NCI-H524 treated with DMSO at 0.1 percent for 48 hours (cell line): ENCODE measurements at places on chromosomes 11 and 22.

DNA sequence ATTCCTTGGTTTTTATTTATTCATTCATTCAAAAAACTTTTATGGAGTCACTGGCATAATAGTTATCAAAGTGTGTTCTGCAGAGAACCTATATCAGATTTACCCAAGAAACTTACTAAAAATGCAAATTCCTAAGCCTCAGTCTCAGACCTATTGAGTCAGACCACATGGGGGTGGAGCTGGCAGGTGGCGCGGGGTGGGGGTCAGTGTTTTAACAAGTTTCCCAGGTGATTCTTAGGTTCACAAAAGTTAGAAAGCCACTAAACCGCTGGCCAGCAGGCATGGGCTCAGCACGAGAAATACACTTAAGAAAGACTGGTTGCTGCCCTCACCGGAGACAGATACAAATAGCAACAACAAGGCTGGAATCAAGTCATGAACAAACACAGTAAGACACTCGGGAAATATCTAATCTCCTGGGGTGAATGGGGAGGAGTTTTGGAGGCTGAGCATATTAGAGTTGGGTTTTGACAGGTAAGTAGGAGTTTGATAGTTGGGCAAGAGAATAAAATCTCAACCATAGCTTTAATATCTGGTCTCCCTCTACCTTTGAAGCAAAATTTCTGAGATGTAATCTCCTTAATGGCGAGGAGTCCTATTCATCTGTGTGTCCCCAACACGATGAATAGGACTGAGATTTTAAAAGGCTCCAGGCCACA lies 167.5 kb upstream of the NECTIN1 start:
- no peak for DNase-seq

DNA sequence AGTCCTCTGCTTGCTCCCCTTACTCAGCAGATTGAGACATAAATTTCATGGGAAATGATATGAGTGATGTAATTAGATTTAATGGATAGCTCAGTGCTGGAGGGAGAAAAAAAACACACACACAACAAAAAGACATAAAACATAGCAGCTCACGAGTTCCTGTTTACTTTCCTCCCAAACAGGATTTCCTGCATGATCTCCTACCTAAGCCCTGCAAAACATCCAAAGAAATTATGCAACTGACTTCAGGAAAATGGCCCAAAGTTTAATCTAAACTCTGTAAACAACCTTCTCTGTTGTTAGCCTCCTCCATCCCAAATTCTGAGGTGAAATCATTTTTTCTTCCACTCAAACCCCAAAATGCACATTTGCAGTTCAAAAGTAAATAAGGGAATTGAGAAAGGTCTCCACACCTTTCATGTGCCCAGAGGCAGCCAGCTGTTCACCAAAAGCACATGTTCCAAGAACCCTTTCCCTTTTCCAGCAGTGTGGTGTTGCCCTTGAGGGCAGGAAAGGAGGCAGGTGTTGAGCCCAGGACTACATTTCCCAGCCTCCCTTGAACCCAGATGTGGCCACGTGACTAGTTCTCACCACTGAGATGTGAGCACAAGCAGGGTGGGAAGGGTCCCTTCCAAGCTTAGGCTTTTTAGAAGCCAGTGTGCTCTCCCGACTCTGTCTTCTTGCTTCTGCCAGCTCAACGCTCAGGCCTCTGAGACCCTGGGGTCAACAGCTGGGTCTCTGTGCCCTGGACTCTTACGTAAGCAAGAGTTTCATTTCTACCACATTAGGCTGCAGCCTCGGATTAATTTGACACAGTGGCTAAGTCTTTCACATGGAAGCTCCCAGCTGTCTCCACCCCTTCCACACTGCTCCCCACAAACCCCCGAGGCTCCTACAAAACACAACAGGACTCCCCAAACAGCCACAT lies 301.2 kb downstream of the CTTN start:
- DNase-seq, result no peak

DNA sequence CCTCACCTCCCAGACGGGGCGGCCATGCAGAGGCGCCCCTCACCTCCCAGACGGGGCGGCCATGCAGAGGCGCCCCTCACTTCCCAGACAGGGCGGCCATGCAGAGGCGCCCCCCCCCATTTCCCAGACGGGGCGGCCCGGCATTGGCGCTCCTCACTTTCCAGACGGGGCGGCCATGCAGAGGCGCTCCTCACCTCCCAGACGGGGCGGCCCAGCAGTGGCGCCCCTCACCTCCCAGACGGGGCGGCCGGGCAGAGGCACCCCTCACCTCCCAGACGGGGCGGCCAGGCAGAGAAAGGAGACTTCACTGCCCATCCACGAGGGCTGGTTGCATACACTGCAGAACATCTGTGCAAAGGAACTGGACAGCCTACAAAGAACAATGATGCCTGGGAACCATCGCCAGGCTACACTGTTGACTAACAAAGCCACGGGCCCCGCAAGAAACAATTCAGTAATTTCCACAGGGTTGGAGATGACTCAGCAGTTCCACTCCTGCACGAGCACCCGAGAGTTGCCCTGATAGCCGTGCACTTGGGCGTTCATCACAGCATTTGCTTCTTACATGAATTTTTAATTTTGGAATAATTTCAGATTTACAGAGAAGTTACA lies 58.7 kb downstream of the CTTN start:
- no peak for DNase-seq

- DNase-seq, result no peak
Measured at GRCh38 chr22:48882636-48883200, 945.0 kb downstream of the BRD1 start.

GRCh38 chr11:116231543-116231942 lies 541.2 kb downstream of the BUD13 start:
- DNase-seq, result no peak

- DNase-seq, result no peak
Measured at GRCh38 chr11:127709960-127710359, 709.4 kb upstream of the KIRREL3 start.

DNA sequence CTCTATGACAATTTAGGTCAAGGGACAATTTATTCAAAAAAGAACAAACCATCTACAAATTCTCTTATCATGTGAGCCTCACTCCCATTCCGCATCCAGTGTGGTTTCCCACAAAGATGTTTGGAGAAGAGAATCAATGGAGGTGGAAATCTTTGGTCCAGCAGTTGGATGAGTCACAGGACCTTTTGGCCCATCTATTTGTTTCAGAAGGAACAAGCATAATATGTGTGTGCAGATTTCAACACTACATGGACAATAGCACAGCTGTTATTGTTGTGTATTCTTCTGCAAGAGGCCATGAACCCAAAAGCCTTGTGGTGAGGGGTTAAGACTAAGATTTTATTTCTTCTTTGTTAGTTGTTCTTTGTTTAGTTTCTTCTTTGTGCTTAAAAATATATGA lies 61.6 kb downstream of the OR10A6 start:
- DNase-seq, result no peak

DNA sequence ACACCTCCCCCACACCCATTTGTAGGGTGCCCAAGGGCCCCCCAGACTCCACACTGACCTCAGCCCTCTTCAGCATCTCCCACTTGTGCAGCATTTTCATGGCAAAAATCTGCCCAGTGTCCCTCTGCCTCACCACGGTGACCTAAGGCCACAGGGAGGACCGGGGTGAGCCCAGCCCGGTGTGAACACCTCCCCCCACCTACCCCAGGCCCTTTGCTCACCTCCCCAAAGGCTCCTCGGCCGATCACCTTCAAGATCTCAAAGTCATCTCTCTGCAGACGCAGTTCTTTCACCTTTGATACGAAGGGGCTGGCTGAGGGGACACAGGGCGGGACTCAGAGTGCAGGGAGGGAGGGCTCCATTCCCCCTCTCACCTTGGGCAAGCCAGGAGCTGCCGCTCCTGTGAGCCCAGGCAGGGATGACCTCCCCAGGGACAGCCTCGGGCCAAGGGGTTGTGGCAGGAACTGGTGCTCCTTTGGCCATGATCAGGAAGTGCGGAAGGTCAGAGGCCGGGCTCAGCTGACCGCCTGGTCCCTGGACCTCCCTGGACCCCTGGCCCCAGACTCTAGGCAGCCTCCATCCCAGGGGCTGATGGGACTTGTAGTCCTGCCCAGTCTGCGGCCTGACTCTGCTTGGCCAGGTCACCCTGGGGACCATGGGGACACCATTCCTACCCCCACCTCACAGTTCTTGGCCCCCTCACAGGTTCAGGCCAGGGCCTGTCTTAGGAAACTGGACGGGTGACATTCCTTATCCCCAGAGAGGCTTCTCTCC lies 2.7 kb downstream of the CDC42BPG start:
- DNase-seq, result no peak

GRCh38 chr22:35972559-35972958 lies 56.1 kb downstream of the RBFOX2 start:
- no peak for DNase-seq

- no peak for DNase-seq
Measured at GRCh38 chr11:125251214-125251545, 86.6 kb downstream of the PKNOX2 start.

DNA sequence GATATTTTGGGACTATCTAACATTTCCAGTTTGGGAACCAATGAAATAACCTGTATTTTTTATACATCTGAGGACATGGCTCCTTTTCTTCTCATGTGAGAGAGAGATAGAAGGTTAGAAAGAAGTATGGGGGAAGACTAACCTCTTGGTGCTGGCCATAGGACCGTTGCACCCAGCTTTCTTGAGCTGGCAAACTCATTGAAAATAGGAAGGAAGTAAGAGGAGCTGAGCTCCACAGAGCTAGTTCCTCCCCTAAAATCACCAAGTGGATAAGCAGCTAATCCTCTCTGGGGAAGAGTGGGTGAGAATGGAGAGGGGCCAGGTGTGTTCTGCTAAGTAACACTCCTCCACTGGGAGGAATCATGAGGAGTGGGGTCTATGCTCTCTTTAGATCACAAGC lies 387.4 kb upstream of the CADM1 start:
- peak; percentile 43 for DNase-seq

GRCh38 chr11:119023741-119024140 lies 5.2 kb downstream of the TRAPPC4 start:
- DNase-seq, result no peak

- DNase-seq, result no peak
Measured at GRCh38 chr11:18471995-18472394, 16.3 kb downstream of the LDHAL6A start.

- DNase-seq, result no peak
Measured at GRCh38 chr22:41263704-41264103, 22.3 kb downstream of the RANGAP1 start.

DNA sequence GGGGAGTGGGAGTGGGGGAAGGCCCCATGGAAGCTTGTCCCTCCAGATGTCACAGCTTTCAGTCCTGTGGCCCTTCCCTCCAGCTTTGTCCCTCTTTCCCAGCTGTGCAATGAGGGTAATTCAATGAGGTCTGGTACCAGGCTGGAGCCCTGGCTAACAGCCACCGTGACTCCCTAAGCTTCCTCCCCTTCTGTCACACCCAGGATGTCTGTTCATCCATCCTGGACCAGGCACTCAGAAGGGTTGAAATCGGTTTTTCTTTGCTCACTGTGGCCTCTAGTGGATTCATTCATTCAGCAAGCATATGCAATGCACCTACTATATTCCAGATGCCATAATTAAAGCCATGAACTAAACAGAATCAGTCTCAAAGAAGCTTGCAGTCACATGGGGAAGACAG lies 38.7 kb downstream of the SYT13 start:
- DNase-seq, result peak; percentile 74

- no peak for DNase-seq
Measured at GRCh38 chr22:17633217-17633997, 4.9 kb upstream of the ATP6V1E1 start.

DNA sequence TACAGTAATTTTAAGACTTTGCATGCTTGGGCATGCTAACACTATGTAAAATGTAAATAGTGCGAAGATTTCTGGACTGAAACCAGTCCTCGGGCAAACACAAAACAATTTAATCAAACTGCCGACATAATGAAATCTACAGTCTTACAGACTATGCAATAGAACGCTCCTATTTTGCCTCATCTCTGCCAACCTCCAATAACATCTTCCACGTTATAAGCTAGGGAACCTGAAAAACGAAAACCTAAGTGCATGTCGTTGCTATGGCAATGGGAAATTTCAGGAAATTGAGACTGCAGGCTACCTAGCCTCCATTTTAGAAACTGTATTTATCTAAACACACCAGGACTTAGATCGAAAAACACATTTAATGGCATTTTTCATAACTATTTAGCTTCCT lies 1.1 kb downstream of the CSTF3 start:
- DNase-seq, result no peak

GRCh38 chr11:34916843-34917770 lies 689 bp downstream of the PDHX start:
- DNase-seq, result no peak

- no peak for DNase-seq
Measured at GRCh38 chr11:5618807-5619206, 6.0 kb upstream of the TRIM34 start.

- no peak for DNase-seq
Measured at GRCh38 chr11:117629146-117629545, 167.9 kb downstream of the DSCAML1 start.

- DNase-seq, result no peak
Measured at GRCh38 chr22:24093855-24094254, 82.8 kb downstream of the CABIN1 start.

- DNase-seq, result no peak
Measured at GRCh38 chr11:3614742-3615171, 27.0 kb downstream of the ART5 start.

- DNase-seq, result no peak
Measured at GRCh38 chr11:89181111-89181510, 3.4 kb downstream of the TYR start.
